ENCODE measurements at places on chromosomes 4 and X.

DNA sequence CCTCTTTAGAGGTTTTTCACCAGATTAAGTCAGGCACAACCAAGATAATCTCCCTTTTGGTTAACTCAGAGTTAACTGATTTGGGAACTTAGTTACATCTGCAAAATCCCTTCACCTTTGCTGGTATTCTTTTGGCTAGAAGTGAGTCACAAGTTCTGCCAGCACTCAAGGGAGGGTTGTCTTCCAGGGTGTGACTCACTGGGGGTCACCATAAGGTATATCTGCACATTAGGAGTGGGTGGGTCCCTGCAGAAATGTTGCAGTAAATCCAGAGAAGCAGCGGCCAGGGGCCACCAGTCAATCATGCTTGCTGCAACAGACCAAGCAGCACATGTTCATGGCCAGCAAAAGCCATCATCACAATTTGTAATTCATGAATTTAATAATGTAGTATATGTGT, 59.8 kb upstream of the MAML3 start:
- no peak for DNase-seq

DNA sequence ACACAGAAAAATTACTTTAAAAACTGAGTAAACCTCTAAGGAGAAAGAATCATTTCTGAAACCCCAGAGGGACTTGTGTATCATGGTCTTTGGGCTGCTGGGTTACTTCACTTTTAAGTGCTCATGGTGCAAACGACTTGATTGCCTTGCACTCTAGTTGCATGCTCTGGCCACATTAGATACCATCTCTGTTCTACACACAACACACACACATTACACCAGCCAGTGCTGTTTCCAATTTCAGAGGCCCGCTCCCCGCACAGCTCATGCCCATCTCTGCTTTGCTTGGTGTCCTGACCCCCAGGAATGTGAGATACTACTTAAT, 2.1 kb downstream of the PPP3CA start:
- no peak for DNase-seq

DNA sequence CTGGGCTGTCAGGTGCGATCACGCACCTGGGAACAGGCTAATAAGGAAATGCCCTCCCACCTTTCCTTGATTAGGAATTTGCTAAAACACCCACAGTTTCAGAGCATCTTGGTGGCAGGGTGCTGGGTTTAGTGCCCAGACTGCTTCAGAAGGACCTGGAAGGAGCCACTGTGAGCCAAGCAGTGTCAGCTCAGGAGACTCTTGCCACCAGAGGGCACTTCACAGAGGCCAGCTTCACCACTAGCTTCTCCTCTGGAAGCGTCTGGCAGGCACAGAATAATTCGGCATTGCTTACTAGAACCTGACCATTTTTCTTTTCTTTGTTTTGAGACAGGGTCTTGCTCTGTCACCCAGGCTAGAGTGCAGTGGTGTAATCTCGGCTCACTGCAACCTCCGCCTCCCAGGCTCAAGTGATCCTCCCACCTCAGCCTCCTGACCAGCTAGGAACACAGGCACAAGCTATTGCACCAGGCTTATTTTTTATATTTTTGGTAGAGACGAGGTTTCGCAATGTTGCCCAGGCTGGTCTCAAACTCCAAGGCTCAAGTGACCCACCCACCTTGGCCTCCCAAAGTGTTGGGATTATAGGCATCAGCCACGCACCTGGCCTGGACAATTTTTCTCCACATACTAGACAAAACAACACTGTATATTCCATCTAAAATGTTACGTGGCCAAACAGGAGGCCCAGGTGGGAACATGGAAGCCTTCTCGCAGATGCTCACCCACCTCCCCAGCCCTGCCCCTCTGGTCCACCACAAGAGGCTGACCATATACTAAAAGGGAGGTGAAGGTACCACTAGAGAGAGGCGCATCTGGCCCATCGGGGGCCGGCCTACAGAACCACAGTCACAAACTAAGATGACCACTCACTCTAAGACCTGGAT, 14.1 kb downstream of the NOP14 start:
- DNase-seq: no peak

GRCh38 chrX:18701621-18702361, 5.7 kb upstream of the PPEF1 start:
- no peak for DNase-seq

DNA sequence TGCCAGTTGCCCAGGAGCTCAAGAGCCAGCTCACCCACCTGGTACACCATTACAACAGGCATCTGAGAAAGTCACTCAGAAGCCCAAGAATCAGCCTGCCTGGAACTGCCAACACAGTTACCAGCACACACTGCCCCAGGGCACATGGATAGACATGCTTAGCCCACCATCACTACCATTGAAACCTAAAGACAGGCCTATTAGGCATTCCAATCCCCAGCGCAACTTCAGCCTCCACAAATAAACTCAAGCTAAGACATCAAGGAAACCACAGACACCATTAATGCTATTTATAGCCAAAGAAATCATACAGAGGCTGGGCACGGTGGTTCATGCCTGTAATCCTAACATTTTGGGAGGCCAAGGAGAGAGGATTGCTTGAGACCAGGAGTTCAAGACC, 42.3 kb downstream of the ATRX start:
- DNase-seq: no peak

- DNase-seq: peak; percentile 3
Measured at GRCh38 chr4:131499141-131499873, 1649.8 kb upstream of the PCDH10 start.

GRCh38 chr4:54140287-54140686, 40.3 kb downstream of the GSX2 start:
- DNase-seq: no peak

GRCh38 chrX:138034136-138034535, 468.2 kb downstream of the ZIC3 start:
- DNase-seq: no peak

DNA sequence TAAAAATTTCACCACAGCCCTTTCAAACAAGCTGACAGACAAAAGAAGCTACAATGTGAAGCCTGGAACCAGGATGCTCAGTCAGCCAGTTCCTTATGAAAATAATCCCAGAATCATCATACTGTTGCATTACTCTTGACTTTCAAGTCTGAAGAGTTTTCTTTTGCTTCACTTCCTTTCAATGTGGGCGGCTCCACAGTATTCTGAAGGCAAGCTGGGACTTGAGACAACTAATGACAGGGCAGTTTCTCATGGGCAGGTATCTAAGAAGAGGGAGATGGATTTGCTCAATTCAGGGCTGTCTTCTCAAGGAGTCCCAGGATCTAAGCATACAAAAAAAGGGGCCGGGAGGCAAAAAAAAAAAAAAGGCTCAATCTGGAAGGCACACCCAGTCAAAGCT, 173.4 kb downstream of the PAPSS1 start:
- DNase-seq: no peak

Measured in T1000 (cell line).